ENCODE measurements at places on chromosomes 2 and 18. TPM values are rescaled to one million over a fixed set of nuclear protein-coding genes. Genes with fewer than 3 reads are reported as not detected.

DNA sequence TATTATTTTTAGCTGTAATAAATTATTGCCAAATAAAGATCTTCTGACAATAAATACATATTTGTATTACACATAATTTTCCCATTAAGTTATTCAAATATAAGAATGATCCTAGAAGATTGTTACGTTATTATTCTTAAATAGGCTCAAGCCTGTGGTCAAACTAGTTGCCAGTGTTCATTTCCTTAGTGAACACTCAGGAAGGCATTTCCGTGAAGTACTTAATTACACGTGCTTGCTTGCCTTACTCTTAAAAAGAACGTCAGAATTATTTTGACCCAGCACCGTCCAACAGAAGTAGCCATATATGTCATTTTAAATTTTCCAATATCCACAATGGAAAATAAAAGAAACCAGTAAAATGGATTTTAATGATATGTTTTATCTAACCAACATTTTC, 249.8 kb downstream of the TXNL1 start:
- no peak for DNase-seq

DNA sequence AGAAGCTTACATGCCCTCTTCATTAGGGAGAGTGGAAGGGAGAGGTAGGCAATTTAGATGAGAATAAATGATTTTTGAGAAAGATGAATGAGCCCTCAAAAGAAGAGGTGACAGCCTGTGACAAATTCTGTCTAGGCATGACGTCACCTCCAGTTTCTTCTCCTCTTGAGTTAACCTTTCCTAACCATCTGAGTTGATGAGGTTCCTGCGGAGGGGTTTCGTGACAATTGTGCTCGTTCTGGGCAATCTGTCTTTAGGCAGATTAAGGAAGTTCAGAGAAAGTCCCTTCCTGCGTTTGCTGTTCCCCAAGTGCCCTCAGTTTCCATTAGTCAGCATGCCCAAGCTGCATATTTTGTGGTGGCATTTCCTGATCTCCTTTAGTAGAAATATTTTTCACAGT, 640.2 kb upstream of the SYT4 start:
- no peak for DNase-seq

DNA sequence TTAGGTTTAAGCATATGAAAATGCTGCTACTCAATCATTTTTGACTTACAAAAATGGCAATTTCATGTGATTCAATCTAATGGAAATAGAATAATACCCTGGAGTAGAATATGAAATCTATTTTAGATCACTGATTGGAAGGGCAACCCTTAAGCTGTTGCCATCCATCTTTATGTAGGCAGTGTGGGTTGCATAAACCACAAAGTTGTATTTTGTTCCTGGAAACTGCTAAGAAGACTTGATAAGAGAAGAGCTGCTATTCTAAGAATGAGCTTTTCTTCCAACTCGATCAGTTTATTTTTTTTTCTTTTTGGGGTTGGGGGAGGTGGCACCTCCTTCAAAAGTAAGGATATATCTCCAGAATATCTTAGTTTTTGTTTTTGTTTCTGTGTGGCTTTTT, 60.2 kb downstream of the CAVIN2 start:
- DNase-seq, result no peak

Gene TRIM43
- total RNA-seq, result not detected

GRCh38 chr2:69830045-69830905, 815 bp downstream of the GMCL1 start:
- peak; percentile 52 for DNase-seq

- DNase-seq, result no peak
These were observed 14.5 kb downstream of the CNNM4 start for GRCh38 chr2:96775160-96775559.

DNA sequence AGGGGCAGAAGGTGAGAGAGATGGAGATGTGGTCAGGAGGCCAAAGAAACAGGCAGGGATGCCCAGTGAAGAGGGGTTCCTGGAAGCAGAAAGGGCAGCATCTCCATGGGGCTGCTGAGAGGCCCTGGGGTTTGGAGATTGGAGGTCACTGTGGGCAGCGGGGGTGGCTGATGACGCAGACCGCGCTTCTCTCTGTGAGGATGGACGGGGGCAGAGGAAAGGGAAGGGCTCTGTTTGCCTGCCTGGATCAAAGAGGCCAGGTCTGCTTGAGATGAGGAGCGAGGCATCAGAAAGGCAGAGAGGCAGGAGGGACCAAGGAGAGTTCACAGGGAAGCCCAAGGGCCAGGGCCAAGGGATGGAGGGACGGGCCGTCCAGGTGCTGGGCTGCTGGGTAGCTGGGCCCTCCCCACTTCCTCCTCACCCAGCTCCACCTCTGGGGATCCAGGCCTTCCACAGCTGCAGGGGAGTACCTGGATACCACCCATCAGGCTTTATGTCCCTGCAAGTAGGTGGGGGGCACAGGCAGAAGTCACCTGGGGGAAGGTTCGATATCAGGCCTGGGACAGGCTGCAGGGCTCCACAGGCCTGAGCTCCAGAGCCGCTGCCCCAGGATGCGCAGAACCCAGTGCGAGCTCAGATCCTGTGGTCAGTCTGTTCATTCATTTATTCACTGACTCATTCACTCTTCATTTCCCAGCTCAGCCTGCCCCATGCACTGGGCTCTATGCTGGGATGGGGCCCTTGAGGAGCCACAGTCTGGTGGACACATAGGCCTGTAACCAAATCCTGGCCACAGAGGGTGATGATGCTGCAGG, 30.6 kb downstream of the ADRA2B start:
- no peak for DNase-seq

DNA sequence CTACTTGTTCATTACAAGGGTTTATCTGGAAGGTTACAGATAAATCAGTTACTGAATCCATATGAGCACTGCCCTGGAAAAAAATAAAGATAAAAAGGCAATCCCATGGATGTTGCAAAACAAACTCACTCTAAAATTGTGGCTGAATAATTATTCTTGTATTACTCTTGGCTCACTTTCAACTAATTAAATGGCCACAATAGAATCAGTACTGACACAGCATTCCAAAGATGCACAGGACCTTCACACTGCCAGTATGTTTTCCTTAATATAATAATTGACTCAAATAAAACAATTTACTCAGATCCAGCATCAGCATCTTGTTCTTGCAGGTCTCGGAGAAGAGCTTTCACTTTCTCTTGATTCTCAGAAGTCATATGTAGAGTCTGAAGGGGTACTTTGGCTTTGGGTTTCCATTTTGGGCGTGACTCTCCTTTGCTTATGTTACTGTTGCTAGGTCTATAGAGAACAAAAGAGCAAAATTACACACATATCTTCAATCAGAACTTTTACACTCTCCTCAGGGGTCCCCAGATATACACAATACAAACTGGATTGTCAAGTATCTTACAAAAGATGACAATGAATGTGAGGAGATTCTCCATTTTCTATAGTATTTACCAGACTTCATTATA, 12.6 kb downstream of the DHX57 start:
- no peak for DNase-seq

DNA sequence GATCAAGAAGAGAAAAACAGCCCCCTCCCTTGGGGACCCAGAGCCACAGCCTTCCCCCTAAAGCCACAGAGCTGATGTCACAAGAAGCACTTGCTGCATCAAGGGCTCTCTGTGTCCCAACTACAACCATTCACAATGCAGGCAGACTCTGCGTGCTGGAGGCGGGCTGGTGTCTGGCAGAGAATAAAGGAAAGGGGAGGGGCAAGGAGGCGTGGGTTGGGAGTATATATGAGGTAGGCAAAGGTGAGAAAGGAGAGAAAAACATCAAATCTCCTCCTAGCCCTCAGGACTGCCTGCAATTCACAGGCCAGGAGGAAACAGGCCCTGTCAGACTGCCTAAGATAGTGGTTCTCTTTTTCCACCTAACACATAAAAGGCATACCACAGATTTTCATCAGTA, 48.8 kb upstream of the IHH start:
- no peak for DNase-seq

Gene DNER
- not detected for total RNA-seq

DNA sequence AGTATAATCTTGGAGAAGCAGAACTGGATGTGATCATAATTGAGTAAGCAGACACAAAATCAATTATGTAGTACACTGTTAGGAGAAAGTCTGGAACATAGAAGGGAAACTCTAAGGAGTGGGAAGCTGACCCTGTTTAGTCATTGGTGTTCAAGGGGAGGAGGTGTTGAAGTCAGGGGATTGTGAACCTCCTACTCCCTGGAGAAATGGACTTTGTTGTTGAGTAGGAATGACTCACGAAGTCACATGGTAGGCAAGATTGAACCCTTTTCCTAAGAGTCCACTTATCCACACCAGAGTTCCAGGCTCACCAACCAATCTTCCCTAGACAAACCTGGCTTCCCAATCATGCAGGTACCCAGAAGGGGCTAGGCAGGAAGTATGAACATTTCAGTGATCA, 81.0 kb upstream of the BCL11A start:
- DNase-seq, result no peak

Gene TRIM54
- total RNA-seq, result 0.54 TPM

DNA sequence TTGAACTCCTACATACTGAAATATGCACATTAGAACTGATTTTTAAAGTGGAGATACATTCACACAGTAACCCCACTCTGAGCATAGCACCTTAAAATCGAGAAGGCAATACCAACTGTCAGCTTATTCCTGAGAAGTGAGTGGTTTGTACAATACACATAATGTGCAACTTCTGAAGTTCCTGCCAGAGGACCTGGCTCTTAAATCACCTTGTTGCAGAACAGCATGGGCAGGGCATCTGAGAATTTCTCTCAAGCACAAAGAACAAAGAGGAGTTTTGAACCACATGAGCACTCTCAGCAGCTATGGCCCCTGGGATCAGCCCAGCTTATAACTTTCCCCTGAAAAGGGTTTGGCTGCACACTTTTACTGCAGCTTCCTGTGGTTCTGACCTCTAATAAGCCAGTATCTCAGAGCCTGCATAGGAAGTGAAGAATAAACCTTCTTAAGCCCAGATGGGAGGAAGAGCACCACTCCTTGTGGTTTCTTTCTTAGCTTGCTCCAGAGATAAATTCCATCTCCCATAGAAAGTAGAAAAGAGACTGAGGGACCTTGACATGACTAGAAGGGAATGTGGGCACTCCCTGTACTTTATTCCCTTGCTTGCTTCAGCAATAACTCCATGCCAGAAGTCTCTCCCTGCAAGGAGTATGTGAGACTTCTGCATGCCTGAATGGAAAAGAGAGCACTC, 862.3 kb downstream of the SUCLG1 start:
- DNase-seq, result no peak

- no peak for DNase-seq
These were observed 115.4 kb downstream of the ACTR3 start for GRCh38 chr2:114005110-114005783.

Data from thyroid gland (tissue), 4 donors.